Stimulated activated CD8-positive, alpha-beta memory T cell treated with anti-CD3 and anti-CD28 coated beads, Interleukin-15, amount 100 ng/mL, for 1 hour (primary cell): ENCODE measurements at places on chromosomes 12 and 14.
A peak's percentile ranks its signal among the peaks of the same experiment; 100 is the strongest.

DNA sequence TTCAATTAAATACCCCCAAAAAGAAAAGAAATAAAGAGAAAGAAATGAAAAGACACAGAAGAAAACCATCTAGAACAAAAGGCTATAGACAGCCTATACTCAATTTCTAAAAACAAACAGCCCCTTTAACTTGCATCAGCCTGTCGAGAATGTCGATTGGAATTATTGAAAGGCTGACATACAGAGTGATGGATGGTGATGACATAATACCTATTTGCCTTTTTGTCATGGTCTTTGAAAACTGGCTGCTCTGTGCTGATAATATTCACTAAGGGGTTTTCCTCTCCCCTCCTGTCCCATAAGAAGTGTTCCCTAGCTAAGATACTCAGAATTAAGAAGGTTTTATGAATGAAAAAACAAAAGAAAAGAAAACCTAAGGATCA, 393.7 kb downstream of the SOX5 start:
- no peak for DNase-seq

DNA sequence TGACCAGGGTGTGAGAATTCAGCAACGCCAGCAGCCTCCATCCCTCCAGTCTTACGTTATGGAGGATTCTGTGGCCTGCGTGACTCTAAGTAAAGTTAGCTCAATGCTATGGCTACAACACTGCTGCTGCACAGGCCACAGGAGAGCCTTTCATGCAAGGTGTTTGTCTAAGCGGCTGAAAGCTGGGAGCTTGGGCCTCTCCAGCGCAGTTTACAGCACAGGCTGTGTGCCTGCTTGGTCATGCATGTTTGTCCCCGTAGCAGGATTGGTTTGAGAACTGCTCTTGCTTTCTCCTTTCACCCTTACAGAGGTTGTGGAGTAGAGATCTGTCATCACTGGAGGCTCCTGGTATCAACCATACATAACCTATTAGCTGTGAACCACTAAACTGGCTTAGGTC, 113.1 kb upstream of the TMCC3 start:
- DNase-seq: no peak

GRCh38 chr14:90398315-90398839, 1.5 kb downstream of the CALM1 start:
- no peak for DNase-seq

DNA sequence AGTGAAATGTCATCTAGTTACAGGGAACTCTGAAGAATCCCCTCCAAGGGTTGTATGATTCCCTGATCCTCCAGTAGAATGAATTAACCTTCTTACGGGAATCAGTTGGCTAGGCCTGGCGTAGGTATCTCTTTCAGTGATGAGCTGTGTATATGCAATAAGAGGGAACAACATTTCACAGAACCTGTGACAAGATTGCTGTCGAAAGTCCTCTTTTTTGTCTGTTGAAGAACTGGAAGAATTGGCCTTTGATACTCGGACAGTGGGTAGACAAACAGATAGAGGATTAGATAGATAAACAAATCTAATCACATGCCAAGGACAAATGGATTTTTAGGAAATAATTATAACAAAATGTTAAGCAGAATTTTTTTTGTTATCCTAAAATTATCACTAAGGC, 184.6 kb downstream of the MDGA2 start:
- DNase-seq: no peak

GRCh38 chr14:90412058-90412457, 15.2 kb downstream of the CALM1 start:
- DNase-seq: no peak

GRCh38 chr12:47303995-47304560, 224.3 kb upstream of the AMIGO2 start:
- no peak for DNase-seq

- peak; percentile 14 for DNase-seq
These were observed 10.3 kb upstream of the FERMT2 start for GRCh38 chr14:52961060-52961639.

- DNase-seq: no peak
These were observed 133.2 kb downstream of the PRKCH start for GRCh38 chr14:61454545-61454944.

- no peak for DNase-seq
These were observed 98.0 kb downstream of the FBXL14 start for GRCh38 chr12:1496162-1496900.

GRCh38 chr12:7327918-7328317, 24.0 kb downstream of the ACSM4 start:
- DNase-seq: no peak

DNA sequence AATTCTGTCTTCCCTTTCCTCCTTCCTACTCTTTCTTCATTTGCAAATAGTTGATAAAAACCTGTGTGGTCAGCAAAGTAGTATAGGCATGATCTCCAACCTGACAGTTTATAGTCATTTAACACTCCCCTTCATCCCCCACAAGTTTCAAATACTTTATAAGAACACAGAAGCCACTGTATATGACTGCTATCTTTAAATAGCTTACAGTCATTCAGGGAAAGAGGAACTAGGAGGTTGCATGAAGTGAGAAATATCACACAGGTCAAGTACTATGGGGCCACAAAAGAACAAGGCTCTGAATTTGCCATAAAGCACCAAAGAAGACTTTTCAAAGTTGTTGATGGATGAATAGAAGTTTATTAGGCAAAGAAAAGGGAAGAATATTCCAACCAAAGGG, 431.3 kb downstream of the NPAS3 start:
- DNase-seq: no peak

GRCh38 chr12:132881818-132882217, 5.6 kb downstream of the CHFR start:
- no peak for DNase-seq

- no peak for DNase-seq
These were observed 6.1 kb upstream of the BDKRB2 start for GRCh38 chr14:96198430-96199130.

GRCh38 chr14:69863083-69863482, 16.1 kb upstream of the SMOC1 start:
- no peak for DNase-seq

GRCh38 chr14:22837114-22837749, 847 bp downstream of the MMP14 start:
- no peak for DNase-seq

GRCh38 chr14:45123271-45123670, 11.0 kb downstream of the FKBP3 start:
- DNase-seq: no peak

- DNase-seq: no peak
These were observed 742.7 kb downstream of the VRK1 start for GRCh38 chr14:97539884-97540283.

DNA sequence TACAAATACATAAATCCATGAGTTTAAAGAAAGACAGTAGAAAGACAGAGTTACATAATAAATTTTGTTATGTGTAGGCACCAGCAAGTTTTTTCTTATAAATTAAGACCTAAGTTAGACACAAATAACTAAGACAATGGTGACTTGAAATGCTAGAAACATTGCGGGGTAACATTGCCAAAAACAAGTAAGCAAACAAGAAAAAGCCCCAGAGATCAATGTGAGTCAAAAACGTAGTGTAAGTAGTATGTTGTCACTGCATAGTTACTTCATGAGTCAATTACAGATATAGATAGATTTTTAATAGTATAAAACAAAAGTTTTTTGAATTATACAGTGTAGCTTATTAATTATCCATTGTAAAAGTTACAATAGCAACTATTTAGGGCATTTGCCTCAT, 83.4 kb downstream of the CNTN1 start:
- no peak for DNase-seq
